ENCODE measurements at places on chromosomes 5 and 9.

- DNase-seq: no peak
Observed at GRCh38 chr9:69582544-69583297, 89.5 kb downstream of the APBA1 start.

GRCh38 chr5:73218552-73219171 is 45.7 kb downstream of the TMEM174 start:
- DNase-seq: no peak

GRCh38 chr9:4366591-4367330 is 66.9 kb upstream of the GLIS3 start:
- peak; percentile 51 for DNase-seq

GRCh38 chr9:89408628-89409101 is 89.2 kb downstream of the SEMA4D start:
- no peak for DNase-seq

GRCh38 chr9:96418920-96419690 is 935 bp upstream of the ZNF367 start:
- DNase-seq: peak; percentile 63

DNA sequence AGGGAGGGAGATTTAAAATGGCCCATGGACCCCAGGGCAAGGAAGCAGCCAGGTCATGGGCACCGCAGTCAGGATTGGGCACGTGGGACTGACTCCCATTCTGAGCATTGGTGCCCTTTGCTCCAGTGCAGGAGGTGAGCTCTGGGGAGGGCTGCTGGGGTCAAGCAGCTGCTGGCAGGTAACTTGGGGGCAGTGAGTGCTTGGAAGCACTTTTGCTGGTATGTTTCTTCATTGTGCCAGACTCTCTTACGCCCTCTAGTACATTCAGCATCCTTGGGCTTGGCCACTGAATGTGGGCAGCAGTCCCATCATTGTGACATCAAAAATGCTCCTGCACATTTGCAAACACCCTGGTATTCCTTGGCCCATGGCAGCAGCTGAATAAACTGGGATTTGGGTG is 32.7 kb downstream of the PRRC2B start:
- no peak for DNase-seq

DNA sequence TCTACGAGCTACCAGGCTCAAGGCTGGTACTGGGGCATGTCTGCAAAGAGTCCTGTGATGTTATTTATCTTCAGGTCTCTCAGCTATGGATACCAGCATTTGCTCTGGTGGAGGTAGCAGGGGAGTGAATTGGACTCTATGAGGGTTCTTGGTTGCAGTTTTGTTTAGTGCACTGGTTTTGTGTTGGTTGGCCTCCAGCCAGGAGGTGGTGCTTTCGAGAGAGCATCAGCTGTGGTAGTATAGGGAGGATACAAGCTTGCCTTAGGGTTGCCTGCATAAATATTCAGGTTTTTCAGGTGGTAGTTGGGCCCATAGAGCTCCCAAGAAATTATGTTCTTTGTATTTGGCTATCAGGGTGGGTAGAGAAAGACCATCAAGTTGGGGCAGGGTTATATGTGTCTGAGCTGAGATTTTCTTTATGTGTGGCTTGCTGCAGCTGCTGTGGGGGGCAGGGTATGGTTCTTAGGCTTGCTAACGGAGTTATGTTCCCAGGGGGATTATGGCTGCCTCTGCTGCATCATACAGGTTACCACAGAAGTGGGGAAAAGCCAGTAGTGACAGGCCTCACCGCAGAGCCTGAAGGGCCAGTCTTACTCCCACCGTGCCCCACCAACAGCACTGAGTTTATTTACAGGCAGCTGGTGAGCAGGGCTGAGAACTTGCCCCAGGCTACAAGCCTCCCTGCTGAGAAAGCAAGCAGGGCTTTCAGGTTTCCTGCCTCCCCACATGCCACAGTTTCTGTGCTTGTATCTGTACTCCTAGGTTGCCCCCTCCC is 9.7 kb upstream of the RIOK2 start:
- no peak for DNase-seq

DNA sequence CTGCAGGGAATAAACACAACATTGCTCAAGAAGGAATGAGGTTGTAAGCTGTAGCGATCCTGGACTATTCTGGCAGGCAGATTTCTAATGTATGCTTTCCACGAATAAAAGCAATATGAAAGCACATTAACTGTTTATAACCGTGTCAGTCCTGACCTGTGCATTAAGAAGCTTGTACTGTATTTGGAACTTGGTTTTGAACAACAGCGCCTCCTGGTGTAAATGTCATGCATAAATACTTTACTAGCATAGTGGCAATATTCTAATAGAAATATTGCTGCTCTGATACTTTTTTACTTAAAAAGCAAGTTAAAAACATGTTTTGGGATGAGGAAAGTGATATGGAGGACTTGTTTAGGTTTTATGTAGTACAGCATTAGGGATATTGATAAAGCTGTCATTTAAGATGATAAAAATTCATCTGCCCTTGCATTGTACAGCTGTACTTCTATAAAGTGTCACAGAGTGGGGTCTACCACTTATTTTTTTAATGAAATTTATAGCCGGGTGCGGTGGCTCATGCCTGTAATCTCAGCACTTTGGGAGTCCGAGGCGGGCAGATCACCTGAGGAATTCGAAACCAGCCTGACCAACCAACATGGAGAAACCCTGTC is 70.7 kb upstream of the GNE start:
- DNase-seq: no peak

DNA sequence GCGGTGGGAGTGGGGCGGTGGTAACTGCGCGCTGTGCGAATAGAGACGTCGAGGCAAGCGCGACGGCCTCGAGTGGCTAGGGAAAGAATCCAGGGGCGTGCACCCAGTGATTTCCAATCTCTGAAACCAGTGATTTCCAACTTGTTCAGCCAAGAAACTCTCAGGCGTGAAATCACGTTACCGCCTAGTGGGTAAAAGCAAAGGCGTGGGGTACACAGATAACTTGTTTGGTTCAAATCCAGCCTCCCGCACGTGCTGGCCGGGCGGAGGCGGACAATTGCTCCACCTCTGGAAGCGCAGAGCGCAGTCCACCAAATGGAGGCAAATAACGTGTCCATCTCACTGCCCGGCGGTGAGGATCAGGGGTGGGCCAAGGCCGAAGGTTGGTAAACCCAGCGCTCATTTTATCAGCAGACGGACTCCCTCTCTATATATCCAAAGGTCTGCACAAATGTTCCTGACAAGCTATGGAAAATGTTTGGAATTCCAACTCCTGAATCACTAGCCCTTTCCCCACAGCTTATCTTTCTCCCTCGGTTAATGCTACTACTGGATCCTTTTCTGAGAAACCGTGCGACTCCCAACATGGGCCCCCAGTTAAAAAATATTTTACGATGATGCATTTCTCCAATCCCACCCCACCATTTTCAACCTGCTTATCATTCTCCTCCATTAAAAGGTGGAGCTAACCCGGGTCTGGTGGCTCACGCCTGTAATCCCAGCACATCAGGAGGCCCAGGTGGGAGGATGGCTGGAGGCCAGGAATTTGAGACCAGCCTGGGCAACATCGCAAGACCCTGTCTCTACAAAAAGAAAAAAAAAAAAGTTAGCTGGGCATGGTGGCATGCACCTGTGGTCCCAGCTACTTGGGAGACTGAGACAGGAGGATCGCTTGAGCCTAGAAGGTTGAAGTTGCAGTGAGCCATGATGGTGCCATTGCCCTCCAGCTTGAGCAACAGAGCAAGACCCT is 950 bp upstream of the FNBP1 start:
- no peak for DNase-seq

GRCh38 chr5:136052692-136053335 is 24.0 kb downstream of the TGFBI start:
- DNase-seq: no peak

- DNase-seq: no peak
Observed at GRCh38 chr5:132505641-132506040, 15.1 kb upstream of the IRF1 start.

- no peak for DNase-seq
Observed at GRCh38 chr9:81754245-81754644, 64.9 kb upstream of the TLE1 start.

DNA sequence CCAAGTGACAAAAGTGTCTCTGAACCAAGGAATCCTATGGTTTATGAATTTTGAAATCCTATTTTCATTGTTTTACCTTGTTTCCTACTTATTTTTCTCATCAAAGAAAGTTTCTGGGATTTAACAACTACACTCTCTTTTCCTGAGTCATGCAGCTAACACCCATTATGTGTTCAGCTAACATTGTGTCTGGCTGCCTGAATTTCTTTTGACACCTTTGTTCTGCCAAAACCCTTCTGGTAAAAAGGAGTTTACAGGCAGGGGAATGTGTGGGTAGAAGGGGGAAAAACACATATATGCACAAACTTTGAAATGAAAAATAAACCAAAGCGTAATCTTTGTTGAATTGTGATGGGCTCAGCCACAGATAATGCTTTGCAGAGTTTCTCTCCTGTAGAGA is 146.2 kb downstream of the COX7C start:
- no peak for DNase-seq

DNA sequence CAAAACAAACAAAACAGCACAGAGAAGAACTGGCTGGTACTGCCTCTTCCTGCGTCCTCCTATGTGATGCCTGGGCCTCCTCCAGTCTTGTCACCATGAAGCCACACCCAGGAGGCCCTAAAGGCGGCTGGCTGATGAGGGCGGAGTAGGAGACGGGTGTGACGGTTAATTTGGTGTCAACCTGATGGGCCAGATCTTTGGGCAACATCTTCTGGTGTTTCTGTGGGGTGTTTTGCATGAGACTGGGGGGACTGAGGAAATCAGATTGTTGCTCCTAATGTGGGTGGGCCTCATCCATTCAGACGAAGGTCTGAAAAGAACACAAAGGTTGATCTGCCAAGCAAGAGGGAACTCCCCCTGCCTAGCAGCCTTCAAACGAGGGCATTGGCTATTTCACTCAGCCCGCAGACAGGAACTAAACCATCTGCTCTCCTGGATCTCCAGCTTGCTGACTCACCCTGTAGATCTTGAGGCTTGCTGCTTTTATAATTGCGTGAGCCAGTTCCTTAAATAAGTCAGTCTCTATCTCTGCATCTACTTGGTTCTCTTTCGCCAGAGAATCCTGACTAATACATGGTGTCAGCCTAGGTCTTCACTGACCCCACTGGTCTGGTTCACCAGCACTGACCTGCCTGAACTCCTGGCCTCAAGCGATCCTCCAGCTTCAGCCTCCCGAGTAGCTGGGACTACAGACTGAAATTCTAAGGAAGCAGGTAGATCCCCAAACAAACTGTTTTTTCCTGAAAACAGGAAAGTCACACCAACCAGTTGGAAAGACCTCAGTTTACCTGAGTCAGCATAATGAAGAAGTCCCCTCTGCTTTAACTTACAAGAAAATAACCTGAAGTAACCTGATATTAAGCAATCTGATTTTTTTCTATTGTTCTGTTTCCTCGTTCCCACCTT is 12.8 kb upstream of the ZFP62 start:
- no peak for DNase-seq

DNA sequence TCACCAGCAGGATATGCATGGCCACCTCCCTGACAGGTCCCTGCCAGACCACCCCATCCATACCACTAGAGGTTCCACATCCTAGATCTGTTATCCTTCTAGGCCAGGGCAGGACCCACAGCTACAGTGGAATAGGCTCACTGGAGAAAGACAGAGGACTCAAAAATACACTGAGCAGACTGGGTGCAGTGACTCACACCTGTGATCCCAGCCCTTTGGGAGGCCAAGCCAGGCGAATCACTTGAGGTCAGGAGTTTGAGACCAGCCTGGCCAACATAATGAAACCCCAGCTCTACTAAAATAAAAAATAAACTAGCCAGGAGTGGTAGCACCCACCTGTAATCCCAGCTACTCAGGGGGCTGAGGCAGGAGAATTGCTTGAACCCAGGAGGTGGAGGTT is 56.5 kb upstream of the TESK1 start:
- DNase-seq: no peak

DNA sequence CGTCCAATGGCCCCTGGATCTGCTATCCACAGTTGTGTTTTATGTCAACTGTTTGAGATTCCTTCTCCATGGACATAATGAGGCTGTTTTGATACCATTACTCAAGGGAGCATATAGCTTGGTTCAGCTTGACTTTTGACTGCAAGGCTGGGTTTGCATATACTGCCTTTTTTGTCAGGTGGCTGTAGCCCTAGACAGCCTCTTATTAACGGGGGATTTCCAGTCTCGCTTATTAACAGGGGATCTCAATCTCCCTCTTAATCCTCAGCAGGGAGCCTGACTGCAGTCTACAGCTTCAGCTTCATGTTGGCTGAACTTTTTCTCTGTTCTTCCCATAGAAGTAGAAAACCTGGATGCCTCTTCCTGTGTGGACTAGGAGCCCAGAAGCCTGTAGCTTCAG is 73.7 kb upstream of the TNC start:
- DNase-seq: no peak

- DNase-seq: no peak
Observed at GRCh38 chr5:165559645-165560044, 2054.2 kb downstream of the MAT2B start.

- no peak for DNase-seq
Observed at GRCh38 chr5:89901983-89902382, 507.6 kb downstream of the CETN3 start.

GRCh38 chr9:38250279-38251035 is 142.0 kb upstream of the ALDH1B1 start:
- DNase-seq: no peak

DNA sequence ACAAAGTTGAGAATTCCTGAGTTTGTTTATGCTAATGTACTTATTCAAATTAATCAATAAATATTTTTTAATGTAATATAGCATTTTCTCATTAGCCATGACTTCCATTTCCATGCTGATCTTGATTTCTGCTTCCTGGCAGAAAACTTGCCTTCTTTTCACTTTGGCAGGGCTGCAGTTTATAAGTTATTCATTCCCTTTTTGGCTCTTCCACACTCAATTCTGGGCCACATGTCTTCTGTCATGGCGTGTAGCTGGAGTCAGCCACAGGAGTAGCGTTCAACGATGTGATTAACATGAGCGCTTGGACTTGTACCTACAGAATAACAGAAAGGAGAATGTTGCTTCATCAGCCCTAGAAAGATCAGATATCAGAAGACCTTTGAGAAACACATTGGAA is 172.9 kb downstream of the CFAP90 start:
- no peak for DNase-seq

Data from activated naive CD4-positive, alpha-beta T cell treated with anti-CD3 and anti-CD28 coated beads, Interleukin-2, amount 50 U/mL, for 72 hours (primary cell).